ENCODE measurements at places on chromosomes 16 and 17. TPM values are rescaled to one million over a fixed set of nuclear protein-coding genes. Genes with fewer than 3 reads are reported as not detected.

Gene PTGES3L
- polyA plus RNA-seq = 0.81 TPM

Gene KCNH4
- 0.18 TPM for polyA plus RNA-seq

Gene EMP2
- 46.9 TPM for polyA plus RNA-seq

Gene CCL17
- polyA plus RNA-seq = 0.18 TPM

Gene TMEM170A
- polyA plus RNA-seq = 11.1 TPM

Gene PRAC2
- polyA plus RNA-seq = not detected

Gene C17orf78
- polyA plus RNA-seq = 34.0 TPM

Gene LRRC45
- 10.8 TPM for polyA plus RNA-seq

DNA sequence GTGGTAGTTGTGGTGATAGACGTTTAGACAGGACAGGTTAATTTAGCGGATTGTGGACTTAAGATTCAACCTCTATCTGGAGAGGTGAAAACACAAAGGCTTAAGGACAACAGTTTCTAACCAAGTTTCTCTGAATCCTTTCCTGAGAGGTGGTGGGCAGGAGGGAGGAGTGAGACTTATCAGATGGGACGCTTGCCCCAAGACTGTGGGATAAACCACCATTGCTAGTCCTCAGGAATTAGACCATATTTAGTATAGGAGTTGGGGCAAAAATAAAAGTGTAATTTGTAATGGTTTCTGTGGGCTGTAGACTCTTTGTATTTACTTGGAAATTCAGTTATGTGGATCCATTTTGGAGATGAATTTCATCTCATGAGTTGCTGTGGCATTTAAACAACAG, 6.6 kb downstream of the PDP2 start:
- DNase-seq = no peak
- H3K36me3 ChIP-seq = peaks cover 26% of the 10 kb centered on the region
- H3K27me3 ChIP-seq = no peaks in the 10 kb centered on the region
- no peak overlapping the region for H3K4me3 ChIP-seq

GRCh38 chr17:76612977-76613851, 27.6 kb upstream of the ST6GALNAC2 start:
- no peaks in the 10 kb centered on the region for H3K27me3 ChIP-seq
- peak; percentile 52 for DNase-seq
- H3K4me3 ChIP-seq = no peak overlapping the region
- no peak overlapping the region for H3K27ac ChIP-seq

DNA sequence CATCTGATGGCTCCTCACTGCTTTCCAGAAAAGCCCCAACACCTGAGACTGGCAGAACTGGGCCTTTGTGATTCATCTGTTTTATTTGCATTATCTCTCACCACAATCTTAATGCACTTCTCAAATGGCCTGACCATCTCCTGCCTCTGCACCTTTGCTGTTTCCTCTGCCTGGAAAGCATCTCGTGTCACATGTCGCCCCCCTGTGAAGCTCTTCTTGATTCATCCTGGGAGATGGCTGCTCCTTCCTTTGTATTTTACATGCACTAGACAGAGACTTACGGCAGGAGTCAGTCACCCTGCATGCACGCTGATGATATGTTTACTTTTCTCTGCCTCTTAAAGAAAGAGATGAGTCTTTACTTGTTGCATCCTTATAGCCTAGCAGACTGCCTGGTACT, 30.0 kb downstream of the HNF1B start:
- no peak for DNase-seq
- H3K36me3 ChIP-seq = peaks cover 37% of the 10 kb centered on the region
- peaks cover 13% of the 10 kb centered on the region for H3K4me1 ChIP-seq

DNA sequence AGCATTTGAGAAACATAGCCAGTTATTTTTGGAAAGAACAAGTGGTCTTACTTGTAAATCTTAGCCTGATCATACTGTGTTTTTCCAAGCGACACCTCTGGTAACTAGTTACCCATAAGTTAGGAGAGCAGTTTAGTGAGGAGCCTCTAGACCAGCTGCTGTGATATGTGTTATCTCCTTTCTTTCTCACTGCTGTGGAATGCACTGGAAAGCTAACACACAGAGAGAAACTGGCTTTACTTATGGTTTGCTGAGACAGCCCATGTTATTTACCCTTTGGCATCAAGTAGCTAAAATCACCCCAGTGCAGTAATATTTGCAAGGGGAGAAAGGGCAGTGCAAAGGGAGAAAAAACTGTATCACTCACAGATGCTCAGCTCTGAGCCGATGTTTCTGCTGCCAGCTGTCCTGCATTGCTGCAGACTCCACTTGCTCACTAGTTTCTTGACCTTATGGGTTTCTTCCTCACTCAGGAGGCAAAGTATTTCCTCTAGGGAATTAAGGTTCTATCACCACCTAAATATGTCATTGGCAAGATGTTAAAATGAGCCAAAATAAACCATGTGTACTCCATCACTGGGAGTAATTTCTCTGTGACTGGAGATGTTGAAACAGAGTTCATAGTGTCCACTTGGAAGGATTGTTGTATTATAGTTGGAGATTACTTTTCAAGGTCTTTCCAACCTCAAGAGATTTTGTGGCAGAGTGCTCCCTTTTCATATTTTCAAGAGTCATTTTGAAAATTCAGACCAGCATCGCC, 2.3 kb downstream of the RBFOX1 start:
- H3K4me1 ChIP-seq = no peaks in the 10 kb centered on the region
- H3K36me3 ChIP-seq = no peaks in the 10 kb centered on the region
- H3K4me3 ChIP-seq = no peak overlapping the region
- no peaks in the 10 kb centered on the region for H3K27me3 ChIP-seq

- DNase-seq = no peak
- H3K4me1 ChIP-seq = no peaks in the 10 kb centered on the region
- no peak overlapping the region for H3K27ac ChIP-seq
- no peaks in the 10 kb centered on the region for H3K27me3 ChIP-seq
- no peak overlapping the region for H3K4me3 ChIP-seq
These were observed 235.9 kb downstream of the FOXL1 start for GRCh38 chr16:86814256-86814655.

GRCh38 chr16:85126705-85127378, 14.6 kb upstream of the CIBAR2 start:
- H3K36me3 ChIP-seq = no peaks in the 10 kb centered on the region
- H3K4me1 ChIP-seq = no peaks in the 10 kb centered on the region
- H3K27ac ChIP-seq = no peak overlapping the region
- no peak overlapping the region for H3K4me3 ChIP-seq

DNA sequence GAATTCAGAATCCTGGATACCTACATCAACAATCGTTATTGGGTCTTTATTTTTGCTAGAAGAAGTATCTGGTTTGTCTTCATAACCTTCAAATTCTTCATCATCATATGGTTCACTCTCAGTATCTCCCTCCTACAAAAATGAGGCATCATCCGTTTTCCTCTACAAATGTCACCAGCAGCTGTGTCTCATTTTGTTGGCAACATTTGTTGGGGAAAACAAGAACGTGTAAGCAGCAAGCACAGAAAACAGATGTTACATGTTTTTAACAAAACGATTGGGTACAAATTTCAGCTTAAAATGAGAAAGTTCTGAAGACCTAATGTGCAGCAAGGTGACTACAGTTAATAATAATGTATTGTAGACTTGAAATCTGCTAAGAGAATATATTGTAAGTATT, 8.7 kb downstream of the CCDC47 start:
- no peak for DNase-seq
- H3K4me3 ChIP-seq = no peak overlapping the region
- H3K4me1 ChIP-seq = peaks cover 3% of the 10 kb centered on the region
- peaks cover 7% of the 10 kb centered on the region for H3K36me3 ChIP-seq

DNA sequence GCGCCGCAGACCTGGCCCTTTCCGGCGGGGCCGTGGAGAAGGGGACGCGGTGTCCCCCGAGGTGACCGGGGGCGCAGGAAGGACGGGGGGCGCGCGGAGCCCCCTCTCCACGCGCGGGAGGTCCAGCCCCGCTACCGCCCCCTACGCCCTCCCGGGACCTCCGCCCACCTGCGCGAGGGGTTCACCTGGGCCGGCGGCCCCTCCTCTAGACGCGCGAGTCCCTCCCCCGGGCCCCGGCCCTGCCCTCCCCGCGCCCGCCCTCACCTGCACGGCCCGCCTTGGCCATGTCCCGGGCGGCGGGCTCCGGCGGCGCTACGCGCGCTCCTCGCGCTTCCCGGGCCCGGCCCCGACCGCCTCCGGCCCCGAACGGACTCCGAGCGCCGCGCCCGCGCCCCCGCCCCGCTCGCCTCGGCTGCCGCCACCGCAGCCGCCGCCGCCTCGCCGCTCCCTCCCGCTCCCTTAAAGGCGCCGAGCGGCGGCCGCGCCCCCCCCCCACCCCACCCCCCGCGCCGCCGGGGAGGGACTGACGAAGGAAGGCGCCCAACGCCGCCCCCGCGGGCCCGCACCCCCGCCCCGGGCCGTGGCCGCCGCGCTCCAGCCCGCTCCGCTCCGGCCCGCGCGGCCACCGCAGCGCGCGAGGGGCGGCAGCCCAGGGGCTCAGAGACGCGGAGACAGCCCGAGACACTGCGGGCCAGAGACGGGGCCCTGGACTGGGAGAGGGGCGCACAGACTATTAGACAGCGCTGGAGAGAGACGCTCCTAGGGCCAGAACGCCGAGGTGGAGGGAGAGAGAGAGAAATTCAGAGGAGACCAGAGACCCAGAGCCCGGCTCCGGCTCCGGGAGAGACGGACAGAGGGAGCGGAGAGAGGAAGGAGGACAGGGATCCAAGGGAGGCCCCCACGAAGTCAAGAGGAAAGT, at the start of gene PITPNM3:
TSS of gene PITPNM3 (minus strand) at position 435 of the 919 bp plus-strand sequence. CDS start at position 286, 149 bp downstream.
- no peaks in the 10 kb centered on the region for H3K36me3 ChIP-seq
- peak within 1 kb of the TSS; percentile 33 for H3K4me3 ChIP-seq
- H3K4me1 ChIP-seq = peaks cover 2% of the 10 kb centered on the region

DNA sequence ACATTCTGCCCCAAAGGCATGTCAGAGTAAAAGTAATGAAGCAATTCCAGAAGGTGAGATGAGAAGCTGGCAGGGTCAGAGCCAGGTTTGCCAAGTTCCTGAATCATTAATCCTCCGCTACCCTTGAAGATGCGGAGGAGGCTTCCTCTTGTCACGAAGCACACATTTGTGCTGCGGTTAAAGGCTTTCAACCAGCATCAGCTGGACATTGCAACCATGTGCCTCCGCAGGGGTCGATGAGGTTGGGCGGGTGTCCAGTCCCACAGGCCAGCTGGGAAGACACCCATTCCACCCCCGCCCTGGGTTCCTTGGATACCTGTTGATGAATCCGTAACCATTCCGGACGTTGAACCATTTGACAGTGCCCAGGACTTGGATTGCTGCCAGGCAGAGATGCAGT, 1.3 kb downstream of the YBX2 start:
- no peaks in the 10 kb centered on the region for H3K27me3 ChIP-seq
- H3K27ac ChIP-seq = peak overlapping the region; percentile 30
- H3K4me3 ChIP-seq = no peak overlapping the region
- no peak for DNase-seq
- no peaks in the 10 kb centered on the region for H3K36me3 ChIP-seq

- H3K4me1 ChIP-seq = no peaks in the 10 kb centered on the region
- no peak overlapping the region for H3K27ac ChIP-seq
- H3K4me3 ChIP-seq = no peak overlapping the region
- no peaks in the 10 kb centered on the region for H3K36me3 ChIP-seq
These were observed 42.0 kb upstream of the XYLT1 start for GRCh38 chr16:17512636-17513220.

GRCh38 chr17:31572341-31572740, 180.9 kb downstream of the RAB11FIP4 start:
- no peak for DNase-seq
- no peaks in the 10 kb centered on the region for H3K36me3 ChIP-seq
- no peak overlapping the region for H3K27ac ChIP-seq
- H3K27me3 ChIP-seq = no peaks in the 10 kb centered on the region

- no peaks in the 10 kb centered on the region for H3K4me1 ChIP-seq
- H3K27ac ChIP-seq = no peak overlapping the region
- no peak for DNase-seq
- H3K36me3 ChIP-seq = peaks cover 6% of the 10 kb centered on the region
- H3K27me3 ChIP-seq = no peaks in the 10 kb centered on the region
These were observed 17.7 kb upstream of the CDH15 start for GRCh38 chr16:89153848-89154271.

DNA sequence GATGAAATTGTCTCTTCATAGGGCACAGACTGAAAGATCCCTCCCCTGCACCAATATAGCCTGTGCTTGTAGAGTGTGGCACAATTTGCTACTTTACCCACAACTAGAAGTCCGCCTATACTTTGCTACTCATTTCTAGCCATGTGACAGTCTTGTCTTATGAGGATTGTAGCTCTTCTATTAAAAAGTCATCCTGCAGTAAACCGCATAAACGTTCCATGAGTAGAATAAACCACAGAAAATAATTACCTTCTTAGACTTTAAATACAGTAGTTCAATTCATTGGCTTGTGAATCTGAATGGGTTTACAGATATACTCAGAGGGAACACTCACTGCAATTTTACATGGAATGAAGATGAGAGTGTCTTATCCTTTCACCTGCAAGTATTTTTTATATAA, 4.4 kb downstream of the KRT27 start:
- H3K4me3 ChIP-seq = no peak overlapping the region
- H3K4me1 ChIP-seq = no peaks in the 10 kb centered on the region
- H3K27ac ChIP-seq = no peak overlapping the region
- peaks cover 18% of the 10 kb centered on the region for H3K27me3 ChIP-seq

- H3K4me3 ChIP-seq = no peak overlapping the region
- no peaks in the 10 kb centered on the region for H3K36me3 ChIP-seq
- no peaks in the 10 kb centered on the region for H3K4me1 ChIP-seq
- no peak for DNase-seq
- H3K27me3 ChIP-seq = no peaks in the 10 kb centered on the region
These were observed 21.7 kb upstream of the CDH13 start for GRCh38 chr16:82605076-82605475.

DNA sequence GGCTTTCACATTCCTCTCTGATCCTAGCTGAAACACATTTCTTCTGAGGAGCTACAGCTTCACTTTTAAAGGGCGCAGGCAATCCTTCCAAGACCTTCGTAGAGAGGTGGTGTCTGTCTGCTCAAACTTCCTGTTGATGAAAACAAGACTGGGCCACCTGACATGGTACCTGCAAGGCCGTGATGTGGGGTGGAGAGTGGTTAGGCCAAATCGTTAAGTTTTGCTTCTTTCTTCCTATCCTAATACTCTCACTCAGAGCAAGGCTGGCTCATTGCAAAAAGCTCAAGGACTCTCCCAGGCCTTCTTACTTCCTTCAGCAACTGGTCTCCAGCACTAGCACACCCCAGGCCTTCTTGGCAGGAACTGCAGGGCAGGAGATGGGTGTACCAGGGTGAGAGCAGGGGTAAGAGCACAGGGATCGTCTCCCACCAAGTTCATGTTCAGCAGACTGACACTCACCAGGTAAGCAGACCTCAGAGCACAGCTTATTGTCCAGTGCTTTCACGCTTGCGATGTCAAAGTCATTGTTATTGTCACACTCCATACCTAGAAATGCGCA, 10.9 kb upstream of the FOXJ1 start:
- H3K4me1 ChIP-seq = no peaks in the 10 kb centered on the region
- no peak overlapping the region for H3K4me3 ChIP-seq
- no peaks in the 10 kb centered on the region for H3K27me3 ChIP-seq

- peaks cover 67% of the 10 kb centered on the region for H3K4me1 ChIP-seq
- peaks cover 96% of the 10 kb centered on the region for H3K36me3 ChIP-seq
- H3K27me3 ChIP-seq = no peaks in the 10 kb centered on the region
- peak; percentile 99 for DNase-seq
These were observed 13.3 kb downstream of the JUP start for GRCh38 chr17:41773190-41773588.

GRCh38 chr16:20903899-20904506, 3.4 kb downstream of the LYRM1 start:
- H3K27me3 ChIP-seq = no peaks in the 10 kb centered on the region
- H3K27ac ChIP-seq = peak overlapping the region; percentile 6
- no peak for DNase-seq
- H3K4me1 ChIP-seq = peaks cover 32% of the 10 kb centered on the region
- peaks cover 8% of the 10 kb centered on the region for H3K36me3 ChIP-seq
